ENCODE measurements at places on chromosomes 3 and 15.

DNA sequence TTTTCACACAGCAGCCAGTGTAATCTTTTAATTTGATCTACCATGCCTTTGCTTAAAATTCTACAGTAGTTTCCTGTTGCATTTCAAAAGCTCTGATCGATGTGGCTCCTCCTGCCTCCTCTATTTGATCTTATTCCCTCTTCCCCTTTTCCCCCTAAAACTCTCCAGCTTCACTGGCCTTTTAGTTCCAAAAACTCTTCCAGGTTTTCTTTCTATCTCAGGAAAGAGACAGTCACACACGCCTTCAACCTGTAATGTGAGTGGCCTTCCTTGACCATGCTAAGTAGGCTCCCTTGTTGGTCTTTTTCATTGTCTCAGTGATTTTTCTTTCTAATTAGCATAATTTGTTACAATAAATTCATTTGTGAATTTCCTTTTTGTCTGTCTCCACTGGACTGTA is 985 bp downstream of the TEX9 start:
- DNase-seq, result no peak

DNA sequence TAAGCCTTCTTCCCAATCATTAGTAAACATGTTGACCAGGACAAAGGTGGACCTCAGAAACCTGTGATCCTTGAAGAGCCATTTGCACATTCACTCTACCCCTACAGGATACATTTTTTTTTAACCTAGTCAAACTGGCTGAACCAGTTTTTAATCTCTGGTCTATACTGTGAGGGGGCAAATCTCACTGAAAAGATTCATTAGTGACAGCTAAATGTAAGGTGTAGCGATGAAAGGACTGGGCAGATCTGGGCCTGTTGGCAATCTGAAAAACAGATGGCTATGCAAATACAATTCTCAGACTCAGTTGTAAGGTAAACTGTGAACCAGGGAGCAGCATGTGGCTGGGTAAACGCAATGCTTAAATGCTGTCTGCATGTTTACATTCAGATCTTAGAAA is 75.6 kb upstream of the SNTN start:
- no peak for DNase-seq

DNA sequence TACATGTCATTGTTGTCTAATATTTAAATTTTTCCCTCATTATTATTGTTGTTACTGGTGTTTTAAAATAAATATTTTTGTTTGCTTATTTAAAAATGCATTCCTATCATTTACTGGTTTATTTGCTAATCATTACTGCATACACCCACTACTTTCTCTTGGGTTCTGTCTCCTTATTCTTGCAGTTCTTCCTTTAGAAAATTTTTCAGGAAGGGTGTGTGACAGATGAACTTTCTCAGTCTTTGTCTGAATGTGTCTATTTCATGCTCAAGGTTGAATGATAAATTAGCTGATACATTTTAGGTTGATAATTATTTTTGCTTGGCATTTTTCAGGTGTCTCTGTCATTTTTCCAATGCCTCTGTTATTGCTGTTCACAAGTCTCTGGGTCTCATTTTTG is 7.4 kb downstream of the AQP9 start:
- DNase-seq, result no peak

DNA sequence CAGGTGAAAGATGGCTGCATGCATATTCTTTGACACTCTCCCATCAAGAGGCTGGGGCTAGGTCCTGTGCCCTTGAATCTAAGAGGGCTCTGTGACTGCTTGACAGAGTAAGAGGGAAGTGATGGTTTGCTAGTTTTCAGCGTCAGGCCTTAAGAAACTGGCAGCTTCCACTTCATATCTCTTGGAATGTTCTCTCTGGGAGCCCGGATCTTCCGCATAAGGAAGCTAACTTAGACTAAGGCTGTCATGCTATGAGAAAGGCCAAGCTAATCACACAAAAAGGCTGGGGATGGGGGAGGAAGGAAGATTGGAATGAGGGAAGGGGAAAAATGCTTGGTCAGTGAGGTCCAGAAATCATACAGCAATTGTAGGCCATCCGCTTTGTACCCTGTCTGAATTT is 50.0 kb downstream of the MB21D2 start:
- DNase-seq, result no peak

DNA sequence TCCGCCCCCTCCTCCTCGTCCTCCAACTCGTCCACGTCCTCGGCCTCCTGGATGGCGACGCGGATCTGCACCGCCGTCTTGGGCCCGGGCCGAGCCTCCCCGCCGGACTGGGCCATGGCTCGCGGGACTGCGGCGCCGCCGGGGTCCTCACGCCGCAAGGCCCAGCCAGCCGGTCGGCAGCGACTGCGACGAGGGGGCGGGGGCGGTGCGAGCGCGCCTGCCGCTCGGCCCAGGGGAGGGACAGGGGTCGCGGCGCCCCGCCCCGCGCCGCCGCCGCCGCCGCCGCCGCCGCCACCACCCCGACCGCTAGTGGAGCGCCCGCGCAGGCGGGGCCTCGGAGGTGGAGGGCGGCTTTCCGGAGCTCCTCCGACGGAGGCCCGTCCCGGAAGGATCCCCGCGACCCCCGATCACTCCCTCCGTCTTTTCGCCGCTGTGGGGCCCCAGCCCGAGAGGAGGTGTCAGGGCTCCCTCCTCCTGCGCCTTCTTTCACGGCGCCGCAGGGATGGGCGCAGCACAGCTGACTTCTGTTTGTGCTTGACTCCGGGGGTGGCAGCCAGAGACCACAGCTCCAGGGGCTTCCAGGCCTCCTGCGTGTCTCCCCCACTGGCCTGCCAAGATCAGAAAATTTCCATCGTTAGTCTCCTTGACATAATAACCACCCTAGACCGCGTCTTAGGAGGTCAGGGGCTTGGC is at the start of gene LARP6:
Gene LARP6 (minus strand): TSS at position 185 of the 693 bp plus-strand sequence. CDS start 69 bp downstream, at position 116.
- DNase-seq, result no peak

GRCh38 chr3:192174283-192174682 is 553.1 kb downstream of the FGF12 start:
- DNase-seq, result no peak

Measured in glomerular endothelial cell (primary cell).